Activated T-helper 9 cell treated with anti-CD3 and anti-CD28 coated beads, Interleukin-2, amount 50 U/mL, for 16 hours (primary cell): ENCODE measurements at places on chromosomes 3 and 15.

GRCh38 chr15:65870889-65871533, 1.7 kb downstream of the RAB11A start:
- DNase-seq: no peak

GRCh38 chr3:133713347-133713746, 32.8 kb upstream of the TF start:
- no peak for DNase-seq

DNA sequence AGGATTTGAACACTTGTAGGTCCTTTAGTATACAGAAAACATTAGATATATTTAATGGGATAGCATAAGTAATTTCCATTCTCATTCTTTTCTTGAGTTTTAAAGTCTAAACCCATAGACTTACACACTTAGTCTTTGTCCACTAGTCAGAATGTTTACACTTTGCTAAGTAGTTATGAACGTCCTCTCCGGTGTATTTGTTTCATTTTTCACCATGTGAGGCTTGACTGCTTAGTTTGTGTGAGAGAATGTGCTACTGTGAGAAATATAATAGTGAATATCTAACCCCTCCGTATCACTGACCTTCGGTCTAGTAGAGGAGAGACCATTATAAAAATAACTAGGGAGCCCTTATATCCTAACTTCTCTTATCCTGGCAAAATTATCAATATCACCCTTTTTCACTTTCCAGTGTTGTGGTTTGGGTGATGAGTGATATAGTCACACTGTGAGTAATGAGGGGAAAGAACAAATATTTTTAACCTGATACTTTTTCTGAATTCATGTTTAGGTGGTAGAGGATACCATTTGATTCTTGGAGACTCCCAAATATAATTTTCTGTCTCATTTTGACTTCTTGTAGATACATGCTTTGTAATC, 122.4 kb downstream of the UBE2E2 start:
- DNase-seq: no peak

GRCh38 chr3:1135194-1135593, 42.4 kb downstream of the CNTN6 start:
- DNase-seq: no peak

DNA sequence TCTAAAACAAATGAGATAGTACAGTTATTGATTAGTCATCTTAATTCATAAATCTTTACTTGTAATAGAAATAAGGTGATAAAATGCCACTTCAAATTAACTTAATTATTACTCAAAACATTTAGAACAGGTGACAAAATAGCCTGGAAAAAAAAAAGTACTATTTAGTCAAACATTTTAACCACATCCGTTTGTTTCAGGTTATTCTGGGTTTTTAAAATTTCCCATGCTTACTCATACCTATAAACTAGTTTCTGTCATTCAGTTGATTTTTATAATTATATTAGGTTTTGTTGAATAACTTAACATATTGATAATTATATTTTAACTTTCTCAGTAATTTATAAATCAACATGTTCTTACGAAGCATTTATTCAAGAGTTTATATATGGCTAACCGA, 483.0 kb downstream of the ROBO1 start:
- DNase-seq: no peak

GRCh38 chr3:182083112-182083511, 371.4 kb downstream of the SOX2 start:
- no peak for DNase-seq

DNA sequence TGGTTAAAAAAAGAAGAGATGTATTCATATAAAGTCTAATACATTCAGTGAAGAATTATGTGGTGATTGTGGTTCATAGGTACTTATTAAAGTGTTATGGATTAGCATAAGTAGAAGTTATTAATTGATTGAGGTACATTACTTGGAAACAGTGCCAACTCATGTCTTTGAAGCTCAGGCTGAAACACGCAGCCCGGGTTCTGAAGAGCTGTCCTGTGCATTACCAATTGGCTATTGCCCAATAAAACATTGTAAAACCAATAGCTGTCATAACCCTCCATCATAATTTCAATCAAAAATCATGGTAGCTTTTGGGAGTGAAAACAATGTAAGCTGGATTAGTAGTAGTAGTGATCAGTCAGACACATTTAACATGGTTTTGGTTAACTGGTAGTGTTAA, 560.1 kb downstream of the MCTP2 start:
- no peak for DNase-seq

DNA sequence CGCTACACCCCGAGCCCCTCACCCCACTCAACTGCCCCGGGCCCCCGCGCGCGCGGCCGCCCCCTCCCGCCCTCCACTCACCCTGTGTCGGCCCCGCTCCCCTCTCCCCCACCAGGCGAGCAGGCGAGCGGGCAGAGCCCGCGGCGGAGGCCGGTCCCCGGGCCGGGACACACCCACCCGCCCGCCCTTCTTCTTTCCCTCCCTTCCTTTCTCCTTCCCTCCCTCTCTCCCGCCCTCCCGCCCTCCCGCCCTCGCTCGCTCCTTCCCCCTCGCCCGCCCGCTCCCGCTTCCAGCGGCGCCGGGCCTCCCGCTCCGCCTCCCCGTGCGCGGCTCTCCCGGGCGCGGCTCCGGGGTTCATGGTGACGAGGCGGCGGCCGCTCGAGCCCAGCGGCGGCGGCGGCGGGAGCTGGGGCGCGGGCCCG, at the start of gene CTDSPL:
CTDSPL (plus strand) TSS at position 261 of the 422 bp plus-strand sequence. CDS start 320 bp downstream, outside the sequence.
- no peak for DNase-seq

DNA sequence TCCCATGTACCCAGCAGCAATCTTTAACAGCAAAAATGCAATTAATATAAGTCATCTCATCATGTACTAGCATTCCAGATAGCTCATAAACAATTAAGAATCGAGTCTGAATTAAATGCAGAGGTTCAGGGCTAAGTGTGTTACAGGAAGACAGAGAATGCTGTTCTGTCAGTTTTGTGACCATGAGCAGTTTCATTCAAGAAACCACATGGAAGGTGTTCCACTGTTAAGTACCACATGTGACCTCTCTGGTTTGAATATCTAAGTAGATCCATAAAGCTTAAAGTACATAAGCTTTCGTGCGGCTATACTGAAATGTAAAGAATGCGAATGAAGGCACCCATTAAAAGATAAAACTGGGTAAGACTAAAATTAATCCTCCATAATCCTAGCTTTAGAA, 272.3 kb downstream of the IL5RA start:
- DNase-seq: no peak

GRCh38 chr3:131690800-131691199, 188.0 kb upstream of the MRPL3 start:
- no peak for DNase-seq

DNA sequence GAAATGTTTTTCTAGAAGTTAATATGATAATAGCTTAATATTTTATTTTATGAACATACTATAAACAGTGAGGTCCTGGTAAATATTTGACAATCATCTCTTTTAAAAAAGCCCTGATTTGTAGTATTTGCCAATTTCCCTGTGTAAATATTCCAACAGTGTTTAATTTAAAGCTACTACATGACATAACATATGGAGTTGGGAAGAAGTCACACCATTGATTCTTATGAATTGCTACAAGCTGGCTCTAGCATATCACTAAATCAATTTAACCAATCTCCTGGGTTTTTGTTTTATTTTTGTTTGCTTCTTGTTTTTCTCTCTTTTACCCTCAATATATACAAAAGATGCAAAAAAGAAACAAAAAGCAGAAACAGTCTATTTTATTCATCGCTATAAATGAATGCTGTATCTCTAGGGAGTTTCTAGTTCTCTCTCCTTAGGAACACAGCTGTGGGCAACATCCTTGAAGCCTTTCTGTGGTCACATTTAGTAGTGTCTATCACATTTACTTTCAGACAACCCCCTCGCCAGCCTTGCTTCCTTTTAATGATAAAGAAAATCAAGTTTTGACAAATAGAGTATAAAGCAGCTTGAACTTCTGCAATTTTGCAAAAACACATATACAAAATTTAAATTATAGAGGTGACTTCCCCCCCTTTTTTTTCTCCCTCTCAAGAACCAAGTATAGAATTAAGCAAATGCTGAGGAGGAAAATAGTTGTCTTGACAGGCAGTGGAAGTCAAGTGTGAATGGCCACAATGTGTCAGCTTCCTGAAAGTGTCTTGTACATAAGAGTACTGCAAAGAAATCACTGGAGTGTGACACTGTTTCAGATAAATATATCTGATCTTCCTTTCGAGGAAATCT, 21.4 kb downstream of the CCR1 start:
- DNase-seq: no peak

- DNase-seq: no peak
These were observed 8.5 kb downstream of the SEC61A1 start for GRCh38 chr3:128060473-128061381.

GRCh38 chr3:111919370-111920065, 59.3 kb upstream of the ABHD10 start:
- DNase-seq: no peak

GRCh38 chr3:34929036-34929435, 710.3 kb upstream of the ARPP21 start:
- no peak for DNase-seq

DNA sequence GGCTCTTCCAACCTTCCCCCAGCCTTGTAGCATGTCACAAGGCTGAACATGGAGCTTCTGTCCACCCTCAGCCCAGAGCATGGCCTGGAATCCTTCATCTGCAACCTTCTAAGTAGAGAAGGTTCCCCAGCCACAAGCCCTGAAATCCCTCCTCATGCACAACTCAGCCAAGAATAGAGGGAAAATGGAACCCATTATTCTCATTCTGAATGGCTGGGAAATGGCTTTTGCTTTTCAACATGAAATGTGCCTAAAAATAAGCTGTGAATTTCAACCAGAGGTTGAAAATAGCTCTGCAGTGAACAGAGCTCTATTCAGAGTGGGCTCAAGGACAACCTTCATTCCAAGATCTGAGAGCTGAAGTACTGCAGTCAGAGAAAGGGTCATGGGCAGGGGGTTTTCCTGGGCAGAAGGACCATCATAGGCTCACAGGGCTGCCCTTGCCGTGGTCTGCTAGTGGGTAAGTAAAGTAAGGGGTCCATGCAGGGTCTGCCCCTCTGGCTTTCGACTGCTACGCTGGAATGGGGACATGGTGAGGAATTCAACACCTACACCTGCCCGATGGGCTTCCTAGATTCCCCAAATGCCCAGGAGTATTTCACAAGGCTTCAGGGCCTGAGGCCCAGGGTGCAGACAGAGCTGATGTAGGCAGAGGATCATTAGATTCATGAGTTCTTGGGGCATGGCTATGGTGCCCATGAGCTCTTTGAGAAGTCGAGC, 35.9 kb downstream of the POC1A start:
- DNase-seq: no peak

- no peak for DNase-seq
These were observed 19.2 kb downstream of the RAD51 start for GRCh38 chr15:40714144-40714543.

- no peak for DNase-seq
These were observed 25.3 kb upstream of the SELENOT start for GRCh38 chr3:150577855-150578254.

GRCh38 chr3:184761075-184761841, 49.4 kb upstream of the MAGEF1 start:
- no peak for DNase-seq

GRCh38 chr3:53501178-53501577, 6.8 kb downstream of the CACNA1D start:
- DNase-seq: no peak

DNA sequence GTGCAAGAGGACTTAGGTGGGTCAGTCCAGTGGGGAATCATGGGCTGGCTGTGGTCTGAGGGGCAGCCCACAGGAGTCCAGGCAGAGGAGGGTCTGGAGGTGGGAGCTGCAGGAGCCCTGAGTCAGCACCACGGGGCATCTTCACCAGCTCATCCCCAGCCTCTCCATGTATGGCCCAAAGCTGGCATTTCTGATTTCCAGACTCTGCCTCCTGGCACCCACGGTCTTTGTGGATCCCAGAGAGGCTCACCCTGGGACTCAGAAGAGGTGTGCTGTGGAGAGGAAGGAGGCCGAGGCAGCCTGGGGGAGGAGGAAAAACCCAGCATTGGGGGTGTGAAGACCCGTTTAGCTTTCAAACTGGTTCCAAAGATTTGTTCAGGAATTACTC, 64.5 kb upstream of the KLF13 start:
- no peak for DNase-seq

DNA sequence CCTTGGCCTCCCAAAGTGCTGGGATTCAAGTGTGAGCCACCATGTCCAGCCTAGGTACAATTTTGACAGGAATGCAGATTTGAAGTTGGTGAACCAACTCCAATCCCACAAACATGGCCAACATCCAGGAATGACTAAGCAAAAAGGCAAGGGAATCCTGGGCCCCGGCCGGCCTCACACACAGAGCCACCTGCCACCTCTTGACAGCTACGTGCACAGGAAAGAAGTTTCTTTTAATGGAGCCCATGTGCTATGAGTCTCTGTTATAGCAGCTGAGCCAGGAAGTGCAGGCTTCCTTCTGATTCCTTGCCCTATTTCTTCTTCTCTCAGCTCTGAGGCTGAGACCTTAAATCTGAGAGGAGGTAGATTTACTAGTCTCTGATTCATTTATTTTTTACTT, 8.8 kb downstream of the TMEM40 start:
- no peak for DNase-seq

DNA sequence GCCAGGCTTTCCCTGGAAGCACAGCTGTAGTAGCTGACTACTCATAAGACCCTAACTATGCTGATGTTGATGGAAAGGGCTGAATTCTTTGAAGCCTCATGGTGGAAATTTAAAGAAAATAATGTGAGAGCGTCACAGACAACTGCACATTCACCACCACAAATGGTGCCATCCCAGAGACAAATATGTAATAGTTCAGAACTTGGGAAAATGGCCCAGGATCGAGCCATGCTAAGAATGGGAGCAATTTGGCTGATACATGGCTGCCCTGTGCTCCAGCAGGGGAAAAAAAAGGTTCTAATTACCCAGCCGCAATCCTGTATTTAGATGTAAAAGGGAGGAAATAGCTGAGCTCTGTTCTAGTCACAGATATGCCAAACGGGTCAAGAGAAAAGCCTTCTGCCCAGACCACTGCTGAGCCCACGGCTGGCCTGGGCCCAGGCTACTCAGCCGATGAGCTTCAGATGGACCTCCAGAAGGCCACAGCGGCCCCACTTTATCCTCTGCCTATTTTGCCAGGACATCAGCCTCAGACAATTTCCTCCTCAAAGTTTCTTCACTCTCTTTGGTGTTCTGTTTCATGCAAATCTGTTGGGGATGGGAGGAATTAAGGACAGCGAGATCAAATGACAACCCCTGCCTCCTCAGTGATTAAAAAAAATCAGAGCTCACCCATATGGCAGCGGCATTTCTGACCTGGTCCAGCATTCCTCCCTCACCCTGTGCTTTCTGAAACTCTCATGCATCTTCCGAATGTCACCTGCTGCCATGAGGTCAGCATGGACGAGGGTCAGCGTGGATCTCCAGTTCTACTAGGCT, 54.5 kb upstream of the MEX3B start:
- no peak for DNase-seq

DNA sequence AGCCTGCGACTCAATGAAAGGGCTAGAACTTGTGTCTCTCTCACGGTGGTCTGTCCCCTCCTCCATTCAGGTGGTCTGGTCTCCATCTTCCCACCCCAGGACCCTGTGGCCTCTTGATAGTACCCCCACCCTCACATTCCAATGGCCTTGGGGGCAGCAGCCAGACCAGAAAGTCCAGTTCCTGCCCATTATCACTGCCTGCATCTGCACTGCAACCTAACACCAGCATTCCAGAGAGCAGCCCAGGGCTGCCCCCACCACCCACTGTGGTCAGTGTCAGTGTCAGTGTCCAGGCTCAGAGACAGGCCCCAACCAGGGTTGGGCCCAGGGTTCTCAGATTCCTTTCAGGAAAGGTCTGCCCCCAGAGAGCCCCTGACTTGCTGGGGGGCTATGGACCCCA, 12.6 kb downstream of the IGDCC3 start:
- DNase-seq: no peak

GRCh38 chr3:188053036-188053340, 101.0 kb upstream of the LPP start:
- no peak for DNase-seq

- peak; percentile 60 for DNase-seq
These were observed 34.3 kb downstream of the SEC22C start for GRCh38 chr3:42547401-42547945.

- no peak for DNase-seq
These were observed 620.2 kb downstream of the RBMS3 start for GRCh38 chr3:29901097-29901496.
